ENCODE measurements at places on chromosomes 4 and X. TPM values are rescaled to one million over a fixed set of nuclear protein-coding genes. Genes with fewer than 3 reads are reported as not detected.

Gene KLB
- 0.64 TPM for total RNA-seq

Gene CCDC158
- total RNA-seq, result not detected

Gene SLC16A2
- 1.3 TPM for total RNA-seq

Gene PRR32
- total RNA-seq, result not detected

Gene UGT2B10
- total RNA-seq, result 0.40 TPM

Gene BCORL1
- 8.3 TPM for total RNA-seq

Gene SRD5A3
- 22.2 TPM for total RNA-seq

Gene HSFX4
- total RNA-seq, result not detected

Gene SLC6A8
- 435 TPM for total RNA-seq

Gene ZNF630
- total RNA-seq, result 2.8 TPM

Gene BGN
- 6.0 TPM for total RNA-seq

Gene PLXNB3
- total RNA-seq, result 3.7 TPM

Gene SUPT20HL2
- total RNA-seq, result not detected

Gene MAP3K15
- total RNA-seq, result not detected

Gene CXCL8
- total RNA-seq, result 4.7 TPM

- DNase-seq, result no peak
These were observed 125.3 kb downstream of the COL4A6 start for GRCh38 chrX:108312957-108313356.

GRCh38 chr4:3771939-3772495 lies 5.8 kb downstream of the ADRA2C start:
- no peak for DNase-seq

DNA sequence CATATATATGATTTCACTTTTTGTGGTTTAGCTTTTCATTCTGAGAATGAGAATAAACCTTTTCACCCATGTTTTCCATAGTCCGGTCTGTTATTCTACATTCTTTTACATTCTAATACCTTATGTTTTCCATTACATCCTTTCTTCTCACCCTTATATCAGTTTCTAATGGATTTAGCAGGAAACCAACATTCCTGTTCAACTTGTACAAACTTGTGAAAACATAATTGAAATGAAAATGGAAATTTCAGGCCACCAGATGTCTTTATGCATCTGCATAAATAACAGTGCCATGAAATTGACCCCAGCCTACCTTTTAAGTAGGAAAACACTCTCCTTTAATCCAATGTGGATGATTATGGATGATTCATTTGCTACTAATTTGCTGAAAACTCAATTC lies 494.8 kb upstream of the ZFP42 start:
- no peak for DNase-seq

DNA sequence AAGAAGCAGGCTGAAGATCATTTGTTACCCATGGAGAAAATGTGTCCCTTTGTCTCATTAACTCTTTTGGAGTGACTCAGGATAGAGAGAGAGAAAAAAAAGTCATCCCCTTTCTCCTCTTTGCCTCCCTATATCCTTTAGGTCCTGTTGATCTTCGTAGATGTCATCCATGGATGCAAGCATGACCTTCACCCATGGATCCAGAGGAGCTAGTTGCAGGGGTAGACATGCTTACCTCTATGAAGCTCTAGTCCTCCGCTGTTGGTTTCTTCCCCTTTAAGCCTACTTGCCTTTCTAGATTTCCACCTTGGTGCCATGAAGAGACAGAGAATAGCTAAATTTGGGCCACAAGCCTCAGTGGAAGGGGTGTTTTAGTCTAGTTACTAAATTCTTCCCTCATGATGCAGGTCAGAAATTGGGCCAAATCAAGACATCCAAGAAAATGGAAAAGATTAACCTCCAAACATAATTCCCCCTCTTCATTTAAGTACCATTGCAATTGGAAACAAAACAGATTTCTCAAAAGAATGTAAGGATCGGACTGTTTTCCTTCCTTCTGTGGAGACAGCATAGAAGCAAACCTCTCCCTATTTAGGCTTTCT lies 178.4 kb downstream of the TECRL start:
- DNase-seq, result no peak

DNA sequence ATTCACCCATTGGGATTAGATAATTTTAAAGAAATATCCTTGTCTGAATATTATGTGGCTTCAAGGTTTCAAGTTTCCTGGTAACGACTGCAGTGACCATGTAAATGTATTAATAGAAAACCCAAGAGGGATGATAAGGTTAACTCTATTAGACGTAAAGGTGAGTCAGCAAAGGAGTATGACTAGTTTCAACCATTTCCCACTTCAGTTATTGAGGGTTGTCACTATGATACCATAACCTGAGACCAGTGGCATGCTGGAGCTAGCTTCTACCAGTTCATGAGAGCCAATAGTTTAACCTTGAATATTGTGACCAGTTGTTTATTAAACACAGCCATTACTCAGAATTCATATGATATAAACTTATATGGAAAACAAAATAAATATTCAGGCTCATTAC lies 270.1 kb downstream of the TMA16 start:
- no peak for DNase-seq

- no peak for DNase-seq
These were observed 263.2 kb downstream of the DHX15 start for GRCh38 chr4:24321131-24321530.

DNA sequence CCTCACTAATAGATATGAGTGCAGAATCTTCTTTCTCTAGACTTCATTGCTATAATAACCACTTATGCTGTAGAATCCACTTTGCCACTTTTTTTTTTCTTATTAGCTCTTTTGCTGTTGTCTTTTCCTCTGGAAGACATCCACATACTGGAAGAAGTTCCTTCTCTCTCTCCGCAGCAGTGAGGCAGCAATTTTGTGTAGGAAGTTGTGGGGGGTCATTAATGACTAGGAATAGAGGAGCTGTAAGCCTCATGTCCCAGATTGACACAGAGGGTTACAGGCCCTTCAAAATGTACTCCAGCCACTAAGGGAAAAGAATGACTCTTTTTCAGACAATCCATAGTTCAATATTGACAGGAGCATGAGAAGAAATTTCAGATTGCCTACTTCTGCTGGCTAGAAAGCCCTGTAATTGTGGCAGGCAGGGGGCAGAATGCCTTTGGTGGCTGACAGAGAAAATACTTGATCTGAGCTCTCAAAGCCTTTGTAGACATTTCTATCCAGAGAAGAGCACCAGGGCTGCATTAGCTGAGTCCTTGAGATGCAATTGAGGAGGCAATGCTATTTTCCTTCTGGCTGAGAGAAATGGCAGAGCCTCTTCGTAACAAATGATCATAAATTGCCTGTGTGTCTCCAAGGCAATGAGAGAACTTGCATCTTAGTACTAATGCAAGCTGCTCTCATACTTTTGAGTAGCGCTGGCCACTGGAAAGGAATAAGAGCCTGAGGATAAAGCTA lies 856.2 kb downstream of the STIM2 start:
- no peak for DNase-seq

DNA sequence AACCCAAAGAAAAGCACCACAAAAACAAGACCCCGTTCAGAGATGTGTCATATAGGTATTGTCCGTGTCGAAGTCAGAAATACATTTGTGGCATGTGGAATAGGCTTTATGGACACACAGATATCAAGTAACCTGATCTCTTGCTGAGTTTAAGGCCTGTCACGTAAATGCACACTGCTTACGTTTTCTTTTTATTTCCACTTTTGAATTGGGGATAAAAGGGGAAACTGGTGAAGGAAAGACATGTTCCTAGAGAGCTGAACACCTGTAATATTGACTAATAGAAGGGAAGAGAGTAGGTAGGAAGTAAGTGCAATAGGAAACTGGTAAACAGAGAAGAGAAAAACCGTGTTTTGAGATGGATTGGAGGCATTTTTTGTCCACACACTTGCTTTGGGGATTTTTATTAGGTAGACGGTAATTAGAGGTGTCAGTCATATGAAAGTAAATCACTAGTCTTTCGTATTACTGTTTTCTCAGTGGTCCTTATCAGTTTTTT lies 24.9 kb downstream of the TMEM131L start:
- no peak for DNase-seq

GRCh38 chrX:69501429-69501828 lies 2.7 kb upstream of the NALF2 start:
- DNase-seq, result no peak

- DNase-seq, result no peak
These were observed 19.8 kb downstream of the GBA3 start for GRCh38 chr4:22712529-22712928.

DNA sequence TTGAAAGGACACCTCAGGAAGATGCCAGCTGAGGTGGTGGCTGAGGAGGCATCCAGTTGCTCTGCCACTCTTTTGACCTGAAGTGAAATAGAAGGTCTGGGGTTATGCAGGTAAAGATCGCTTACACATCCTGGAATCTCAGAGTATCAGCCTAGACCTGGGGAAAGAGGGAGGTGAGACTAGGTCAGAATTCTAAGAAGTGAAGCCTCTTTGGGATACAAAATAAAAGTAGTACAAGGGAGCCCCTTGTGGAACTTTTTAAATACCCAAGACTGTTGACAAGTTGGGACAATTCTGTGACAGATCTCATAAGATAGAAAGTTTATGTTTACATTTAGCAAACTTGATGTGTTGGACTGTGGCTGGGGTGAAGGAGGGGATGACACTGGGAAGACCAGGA lies 263.1 kb downstream of the SPRY1 start:
- no peak for DNase-seq

GRCh38 chr4:38164346-38164745 lies 204.1 kb downstream of the PTTG2 start:
- DNase-seq, result no peak

DNA sequence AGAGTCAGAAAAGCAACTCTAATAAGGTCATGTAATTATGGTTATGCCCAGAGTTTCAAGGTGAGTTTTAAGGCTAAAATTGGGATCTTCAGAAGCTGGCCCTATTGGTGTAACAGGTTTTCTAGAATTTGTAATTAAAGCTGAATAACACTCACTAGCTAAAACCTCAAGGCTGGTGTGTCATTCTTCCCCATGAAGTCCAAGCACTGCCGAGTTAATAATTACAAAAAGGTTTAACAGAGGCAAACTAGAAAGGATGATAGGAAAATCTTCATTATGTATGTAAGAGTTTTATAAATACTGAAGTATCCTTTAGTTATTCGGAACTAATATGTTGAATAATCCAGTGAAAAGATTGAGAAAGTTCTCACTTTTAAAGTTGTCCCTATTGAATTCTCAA lies 34.3 kb downstream of the MXRA5 start:
- DNase-seq, result no peak

GRCh38 chr4:71472946-71473345 lies 134.1 kb downstream of the SLC4A4 start:
- no peak for DNase-seq

DNA sequence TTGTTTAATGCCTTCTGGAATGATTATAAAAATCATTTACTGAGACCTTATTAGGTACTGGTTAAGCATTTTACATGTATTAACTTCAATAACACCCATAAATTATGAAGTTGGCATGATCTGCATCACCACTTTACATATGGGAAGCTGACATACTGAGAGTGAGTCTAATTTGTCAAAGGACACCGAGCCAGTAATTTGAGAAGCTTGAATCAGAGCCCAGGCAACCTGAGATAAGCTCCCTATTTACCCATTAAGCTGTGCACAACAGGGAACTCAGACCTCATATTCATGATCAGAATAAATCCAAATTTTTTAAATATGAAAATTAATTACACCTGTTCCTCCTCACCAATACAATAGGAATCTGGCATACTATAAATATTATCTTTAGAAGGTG lies 247.9 kb upstream of the EPHA5 start:
- no peak for DNase-seq

GRCh38 chr4:184383497-184384055 lies 90.8 kb downstream of the IRF2 start:
- peak; percentile 53 for DNase-seq

GRCh38 chr4:147336252-147336651 lies 144.6 kb upstream of the EDNRA start:
- DNase-seq, result no peak

DNA sequence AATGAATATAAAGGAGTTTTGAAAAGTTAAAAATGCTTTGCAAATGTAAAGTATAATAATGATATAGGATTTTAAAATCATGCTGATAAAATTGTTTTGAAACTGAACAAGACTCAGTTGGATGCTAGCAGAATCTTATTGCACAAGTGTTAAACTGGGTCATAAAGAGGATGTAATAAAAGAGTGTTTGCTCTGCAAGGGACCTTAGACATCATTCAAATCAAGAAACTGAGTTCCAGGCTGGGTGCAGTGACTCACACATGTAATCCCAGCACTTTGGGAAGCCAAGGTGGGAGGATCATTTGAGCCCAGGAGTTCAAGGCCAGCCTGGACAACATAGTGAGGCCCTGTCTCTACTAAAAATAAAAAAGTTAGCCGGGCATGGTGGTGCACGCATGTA lies 27.5 kb upstream of the DUSP21 start:
- no peak for DNase-seq

- DNase-seq, result no peak
These were observed 40.0 kb downstream of the RBPJ start for GRCh38 chr4:26360864-26361263.

DNA sequence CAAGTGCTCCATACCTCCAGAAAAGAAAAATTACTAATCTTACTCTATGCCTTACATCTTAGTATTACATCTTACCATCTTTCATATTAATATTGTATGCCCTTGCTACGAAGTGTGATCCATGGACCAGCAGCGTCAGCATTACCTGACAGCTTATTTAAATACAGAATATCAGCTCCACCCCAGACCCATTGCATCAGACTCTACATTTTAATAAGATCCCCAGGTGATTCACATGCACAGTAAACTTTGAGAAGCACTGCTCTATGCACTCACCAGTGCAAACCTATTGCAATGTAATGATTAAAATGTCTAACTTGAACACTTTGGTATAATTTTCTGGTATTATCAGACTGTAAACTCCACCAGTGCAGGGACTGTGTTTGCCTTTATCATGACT lies 14.1 kb upstream of the SH3D19 start:
- DNase-seq, result no peak

GRCh38 chr4:181008164-181008563 lies 1235.0 kb upstream of the TENM3 start:
- DNase-seq, result no peak

DNA sequence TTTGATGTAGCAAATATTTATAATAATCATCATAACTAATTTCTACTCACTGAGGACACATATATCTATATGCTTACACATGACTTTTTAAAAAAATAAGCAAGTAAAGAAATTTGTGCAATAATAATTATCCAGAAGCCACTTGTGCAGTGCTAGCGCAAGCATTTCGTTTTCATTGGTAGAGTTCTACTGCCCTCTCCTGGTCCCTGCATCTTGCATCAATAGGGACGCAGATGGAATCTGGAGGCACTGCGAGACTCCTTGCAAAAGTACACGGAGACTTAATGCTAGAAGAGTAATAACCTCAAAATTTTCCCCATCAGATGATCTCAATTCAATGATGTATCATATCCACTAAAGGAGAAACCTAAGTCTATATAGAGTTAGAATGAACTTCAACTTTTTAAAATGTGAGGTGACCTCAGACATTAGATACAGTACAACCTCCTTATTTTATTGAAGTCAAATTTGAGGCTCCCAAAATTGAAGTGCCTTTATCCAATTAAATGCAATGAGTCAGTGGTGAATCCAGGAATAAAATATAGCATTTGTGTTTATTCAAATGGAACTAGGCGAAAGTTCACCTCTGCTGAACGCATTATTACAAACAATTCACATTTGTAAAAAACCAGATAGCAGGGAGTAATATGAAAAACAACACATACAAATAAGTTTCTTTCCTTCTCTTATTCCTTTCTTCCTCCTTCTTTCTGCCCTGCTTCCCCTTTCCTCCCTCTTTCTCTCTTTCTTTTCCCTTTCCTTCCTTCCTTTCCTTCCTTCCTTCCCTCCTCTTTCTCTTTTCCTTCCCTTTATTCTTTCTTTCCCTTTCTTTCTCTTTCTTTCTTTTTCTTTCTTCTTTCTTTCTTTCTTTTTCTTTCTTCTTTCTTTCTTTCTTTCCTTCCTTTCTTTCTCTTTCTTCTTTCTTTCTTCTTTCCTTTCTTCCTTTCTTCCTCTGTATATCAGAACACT lies 450.0 kb downstream of the ANKRD50 start:
- peak; percentile 63 for DNase-seq
